ENCODE measurements at places on chromosomes 1 and 21.

GRCh38 chr1:65065524-65066418 lies 82.2 kb upstream of the AK4 start:
- peak; percentile 32 for DNase-seq

GRCh38 chr1:44489481-44489880 lies 84.4 kb downstream of the RNF220 start:
- no peak for DNase-seq

GRCh38 chr1:183508694-183509093 lies 36.4 kb downstream of the SMG7 start:
- no peak for DNase-seq

DNA sequence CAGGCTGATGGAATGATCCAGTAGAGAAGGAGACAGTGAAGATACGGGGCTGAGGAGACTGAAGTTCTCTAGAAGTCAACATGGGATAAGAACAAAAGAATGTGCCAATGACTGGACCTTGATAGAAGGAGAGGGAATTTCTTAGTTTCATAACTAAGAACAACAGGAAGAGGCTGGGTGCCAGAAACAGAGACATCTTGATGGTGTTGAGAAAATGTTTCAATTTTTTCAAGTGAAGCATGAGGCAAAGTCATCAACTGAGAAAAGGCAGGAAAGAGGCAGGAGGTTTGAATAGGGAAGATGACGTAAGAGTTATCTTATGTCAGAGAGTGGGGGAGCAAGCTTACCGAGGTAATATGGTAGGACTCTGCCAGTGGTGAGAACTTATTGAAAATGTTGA lies 80.1 kb downstream of the SPAG17 start:
- no peak for DNase-seq

DNA sequence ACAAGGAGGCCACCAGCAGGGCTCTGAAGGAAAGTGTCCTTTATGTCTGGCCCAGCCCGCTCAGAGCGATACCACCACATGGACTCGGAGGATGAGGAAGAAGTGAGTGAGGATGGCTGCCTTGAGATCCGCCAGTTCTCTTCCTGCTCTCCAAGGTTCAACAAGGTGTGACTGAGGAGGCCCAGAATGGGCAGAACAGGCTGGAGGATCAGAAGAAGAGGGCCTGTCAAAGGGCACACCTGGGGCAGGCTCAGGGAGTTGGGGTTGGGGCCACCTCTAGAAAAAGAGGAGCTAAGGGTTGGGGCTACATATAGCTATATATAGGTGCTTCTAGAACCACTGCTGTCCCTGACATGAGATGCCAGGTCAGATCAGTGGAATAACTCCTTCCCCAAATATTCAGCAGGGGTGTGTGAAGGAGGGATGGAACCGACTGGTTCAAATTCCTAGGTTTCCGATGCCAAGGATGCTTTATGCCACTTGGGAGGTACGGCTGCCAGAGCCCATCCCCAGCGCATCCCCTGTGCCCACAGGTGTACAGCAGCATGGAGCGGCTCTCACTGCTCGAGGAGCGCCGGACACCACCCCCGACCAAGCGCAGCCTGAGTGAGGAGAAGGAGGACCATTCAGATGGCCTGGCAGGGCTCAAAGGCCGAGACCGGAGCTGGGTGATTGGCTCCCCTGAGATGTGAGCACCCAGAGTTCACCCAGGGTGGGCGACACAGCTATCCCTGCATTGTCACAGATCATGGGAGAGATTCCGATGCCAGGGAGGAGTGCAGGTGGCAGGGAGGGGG lies 102.2 kb downstream of the PIK3R3 start:
- no peak for DNase-seq
